Activated CD4-positive, alpha-beta T cell treated with anti-CD3 and anti-CD28 coated beads, Interleukin-2, amount 50 U/mL, for 4 hours (primary cell): ENCODE measurements at places on chromosomes 5 and 9.

GRCh38 chr9:134913041-134913712 lies 4.5 kb downstream of the FCN1 start:
- no peak for DNase-seq

GRCh38 chr5:122081541-122081940 lies 3.5 kb upstream of the LOX start:
- no peak for DNase-seq

- no peak for DNase-seq
Measured at GRCh38 chr5:91277093-91277626, 106.0 kb downstream of the ARRDC3 start.

DNA sequence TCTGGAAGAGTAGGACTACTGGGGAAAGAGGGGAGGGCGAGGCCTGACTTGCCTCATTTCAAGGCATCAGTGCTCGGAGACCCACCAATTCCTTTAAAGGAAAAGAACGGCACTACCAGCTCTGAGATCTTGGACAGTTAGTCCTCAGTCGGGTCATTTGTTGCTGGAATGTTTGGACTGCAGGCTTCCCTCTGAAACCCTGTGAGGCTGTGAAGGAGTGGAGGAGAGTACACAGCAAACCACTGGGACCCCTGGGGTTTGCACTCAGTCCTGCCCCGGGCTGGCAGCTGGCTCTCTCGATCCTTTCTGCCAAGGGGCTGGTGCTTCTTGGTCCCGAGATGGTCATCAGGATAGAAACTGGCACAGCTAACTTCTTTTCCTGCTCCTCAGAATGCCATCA lies 194.5 kb downstream of the TRIO start:
- DNase-seq, result no peak

GRCh38 chr5:148615644-148616275 lies 38.6 kb downstream of the HTR4 start:
- no peak for DNase-seq

GRCh38 chr5:10478436-10478835 lies 36.8 kb downstream of the ROPN1L start:
- no peak for DNase-seq

GRCh38 chr9:94720846-94721549 lies 5.5 kb upstream of the AOPEP start:
- DNase-seq, result no peak

DNA sequence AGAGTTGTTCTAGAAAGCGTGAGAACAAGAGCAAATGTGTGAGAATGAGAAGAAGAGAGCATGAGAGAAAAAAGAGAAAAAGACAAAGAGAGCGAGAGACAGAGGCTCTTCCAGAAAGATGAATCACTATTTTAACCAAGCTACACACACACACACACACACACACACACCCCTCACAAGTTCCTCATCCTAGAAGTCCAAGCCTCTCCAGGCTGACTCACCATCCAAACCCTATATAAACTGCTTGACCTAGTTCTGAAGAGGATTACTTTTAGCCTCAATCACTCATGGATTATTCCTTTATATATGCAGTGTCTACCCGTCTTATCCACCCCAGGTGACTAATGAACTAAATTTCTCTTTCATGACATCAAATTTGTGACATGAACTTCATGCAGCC lies 37.6 kb downstream of the C9orf57 start:
- DNase-seq, result no peak

DNA sequence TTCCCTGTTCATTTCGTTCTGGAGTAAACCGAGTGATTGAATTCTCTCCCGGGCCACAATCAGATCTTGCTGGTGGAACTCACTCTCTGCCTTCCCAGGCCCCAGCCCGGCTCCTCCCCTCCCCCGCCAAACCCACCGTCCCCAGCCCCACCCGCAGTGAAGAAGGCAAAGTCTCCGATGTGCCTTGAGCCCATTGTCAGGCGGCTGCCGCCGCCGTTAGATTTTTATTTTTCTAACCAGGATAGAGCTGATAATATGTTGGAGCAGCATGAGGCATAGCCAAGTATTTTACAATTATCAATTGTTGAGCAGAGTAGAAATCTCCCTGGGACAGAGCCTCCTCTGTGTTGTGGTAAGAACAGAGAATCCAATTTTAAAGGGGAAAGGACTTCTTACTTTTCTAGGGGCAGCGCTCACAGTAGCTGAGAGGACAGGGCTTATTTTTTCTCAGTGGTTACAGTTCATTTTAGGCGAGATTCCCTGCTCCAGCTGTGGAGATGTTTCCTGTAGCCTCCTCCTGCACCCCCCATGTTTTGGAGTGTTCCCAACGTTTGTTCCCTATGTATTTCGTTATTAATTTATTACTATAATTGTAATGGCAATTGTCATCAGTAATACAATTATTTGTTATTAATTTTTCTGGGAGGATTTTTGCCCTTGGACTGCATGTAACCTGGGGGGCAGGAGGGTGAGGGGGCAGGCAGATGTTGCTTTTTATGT lies 1.3 kb downstream of the PSAT1 start:
- no peak for DNase-seq

- no peak for DNase-seq
Measured at GRCh38 chr5:171650597-171650996, 135.0 kb upstream of the SMIM23 start.

DNA sequence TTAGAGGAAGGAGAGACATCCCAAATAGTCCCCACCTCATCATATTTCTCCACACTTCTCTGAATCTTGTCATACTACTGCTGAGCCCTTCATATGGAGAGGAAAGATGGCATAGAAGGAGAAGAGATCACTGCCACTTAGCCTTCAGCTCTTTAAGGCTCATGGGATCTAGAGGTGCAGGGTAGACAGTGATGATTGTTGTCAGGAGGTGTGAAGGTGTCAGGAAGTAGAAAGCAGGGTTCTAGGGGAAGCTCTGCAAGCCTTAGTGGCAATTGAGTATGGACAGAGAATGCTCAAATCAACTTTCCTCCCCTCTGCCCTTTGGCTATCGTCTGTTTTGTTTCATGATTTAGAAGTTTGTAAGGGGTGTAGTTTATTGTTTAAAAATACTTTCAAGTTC lies 505.7 kb downstream of the ZNF608 start:
- no peak for DNase-seq

- no peak for DNase-seq
Measured at GRCh38 chr5:172182291-172182690, 5.7 kb downstream of the STK10 start.

- no peak for DNase-seq
Measured at GRCh38 chr5:35847491-35847890, 9.2 kb upstream of the IL7R start.

DNA sequence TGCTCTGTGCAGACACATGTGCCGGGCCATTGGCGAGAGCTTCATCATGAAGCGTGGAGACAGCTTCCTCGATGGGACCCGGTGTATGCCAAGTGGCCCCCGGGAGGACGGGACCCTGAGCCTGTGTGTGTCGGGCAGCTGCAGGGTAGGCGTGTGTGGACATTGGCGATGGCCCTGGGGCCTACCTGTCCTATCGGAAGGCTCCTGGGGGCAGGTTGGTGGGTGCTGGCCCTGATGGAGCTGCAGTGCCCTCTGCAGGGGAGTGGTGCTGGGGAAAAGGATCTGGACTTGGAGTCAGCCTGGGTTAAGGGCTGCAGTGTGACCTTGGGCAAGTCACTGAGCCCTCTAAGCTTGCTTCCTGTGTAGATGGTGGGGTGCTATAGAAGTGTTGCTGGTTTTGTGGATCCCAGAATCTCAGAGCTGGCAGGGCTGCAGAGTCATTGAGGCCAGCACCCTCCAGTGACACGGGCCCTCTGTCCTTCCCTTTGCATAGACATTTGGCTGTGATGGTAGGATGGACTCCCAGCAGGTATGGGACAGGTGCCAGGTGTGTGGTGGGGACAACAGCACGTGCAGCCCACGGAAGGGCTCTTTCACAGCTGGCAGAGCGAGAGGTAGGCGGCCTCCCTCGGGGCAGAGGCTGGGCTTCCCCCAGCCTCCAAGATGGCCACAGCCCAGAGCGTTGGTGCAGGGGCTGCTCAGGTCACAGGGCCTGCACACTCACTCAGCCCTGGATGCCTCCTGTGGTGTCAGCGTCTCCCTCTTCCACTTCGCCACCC lies 15.8 kb downstream of the ADAMTS13 start:
- no peak for DNase-seq

- DNase-seq, result no peak
Measured at GRCh38 chr5:147169399-147169798, 65.4 kb upstream of the STK32A start.

GRCh38 chr5:163712011-163712410 lies 206.6 kb downstream of the MAT2B start:
- no peak for DNase-seq

GRCh38 chr9:7173139-7173538 lies 415.4 kb downstream of the KDM4C start:
- DNase-seq, result no peak

DNA sequence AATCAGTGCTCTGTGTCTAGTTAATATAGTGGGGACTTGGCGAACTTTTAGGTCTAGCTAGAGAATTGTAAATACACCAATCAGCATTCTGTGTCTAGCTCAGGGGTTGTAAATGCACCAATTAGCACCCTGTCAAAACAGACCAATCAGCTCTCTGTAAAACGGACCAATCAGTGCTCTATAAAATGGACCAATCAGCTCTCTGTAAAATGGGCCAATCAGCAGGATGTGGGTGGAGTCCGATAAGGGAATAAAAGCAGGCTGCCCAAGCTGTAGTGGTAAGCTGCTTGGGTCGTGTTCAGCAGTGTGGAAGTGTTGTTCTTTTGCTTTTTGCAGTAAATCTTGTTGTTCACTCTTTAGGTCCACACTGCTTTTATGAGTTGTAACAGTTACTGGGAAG lies 3.6 kb upstream of the OTULINL start:
- no peak for DNase-seq

- DNase-seq, result no peak
Measured at GRCh38 chr9:108382310-108382709, 473.5 kb downstream of the ACTL7B start.

DNA sequence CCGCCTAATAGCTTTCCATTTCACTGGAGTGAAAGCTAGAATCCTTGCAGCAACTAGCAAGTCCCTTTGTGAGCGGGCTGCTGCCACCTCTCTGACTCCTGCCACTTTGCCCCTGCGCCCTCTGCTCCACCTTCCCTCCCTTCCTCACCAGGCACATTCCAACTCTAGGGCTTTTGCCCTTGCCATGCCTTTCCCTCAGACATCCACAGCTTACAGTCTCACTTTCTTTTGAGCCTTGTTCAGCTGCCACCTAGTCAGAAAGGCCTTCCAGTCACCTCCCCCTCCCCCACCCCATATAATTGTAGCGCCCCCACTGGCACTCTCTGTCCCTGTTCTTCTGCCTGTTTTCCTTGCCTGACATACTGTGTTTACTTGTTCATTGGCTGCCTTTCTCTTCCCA lies 31.0 kb downstream of the CYSTM1 start:
- no peak for DNase-seq

DNA sequence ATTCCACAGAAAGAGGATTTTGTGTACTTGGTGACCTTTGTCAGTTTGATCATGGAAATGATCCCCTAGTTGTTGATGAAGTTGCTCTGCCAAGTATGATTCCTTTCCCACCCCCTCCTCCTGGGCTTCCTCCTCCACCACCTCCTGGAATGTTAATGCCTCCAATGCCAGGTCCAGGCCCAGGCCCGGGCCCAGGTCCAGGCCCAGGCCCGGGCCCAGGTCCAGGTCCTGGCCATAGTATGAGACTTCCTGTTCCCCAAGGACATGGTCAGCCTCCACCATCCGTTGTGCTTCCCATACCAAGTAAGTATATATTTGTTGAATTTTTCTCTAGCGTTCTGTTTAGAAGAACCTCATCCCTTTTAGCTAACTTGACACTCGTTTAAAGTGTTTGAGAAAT lies 30.0 kb downstream of the RBM27 start:
- DNase-seq, result no peak

DNA sequence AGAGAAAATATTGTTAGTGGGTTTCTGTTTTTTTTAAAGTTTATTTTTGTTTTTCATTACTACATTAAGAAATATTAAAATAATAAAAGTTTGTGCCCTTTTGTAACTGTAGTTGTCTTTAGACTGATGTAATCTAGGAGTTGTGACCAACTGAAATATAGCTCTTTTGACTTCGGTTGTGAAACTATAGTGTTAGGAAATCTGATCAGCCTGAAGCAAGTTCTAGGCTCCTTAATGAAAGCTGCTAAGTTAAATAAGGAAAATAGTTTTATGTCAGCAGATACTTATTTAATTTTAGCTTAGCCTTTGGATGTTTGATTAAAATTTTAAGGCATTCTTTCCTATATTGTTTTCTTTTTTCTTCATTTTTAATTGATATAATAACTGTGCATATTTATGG lies 14.2 kb downstream of the AP3S1 start:
- DNase-seq, result no peak

DNA sequence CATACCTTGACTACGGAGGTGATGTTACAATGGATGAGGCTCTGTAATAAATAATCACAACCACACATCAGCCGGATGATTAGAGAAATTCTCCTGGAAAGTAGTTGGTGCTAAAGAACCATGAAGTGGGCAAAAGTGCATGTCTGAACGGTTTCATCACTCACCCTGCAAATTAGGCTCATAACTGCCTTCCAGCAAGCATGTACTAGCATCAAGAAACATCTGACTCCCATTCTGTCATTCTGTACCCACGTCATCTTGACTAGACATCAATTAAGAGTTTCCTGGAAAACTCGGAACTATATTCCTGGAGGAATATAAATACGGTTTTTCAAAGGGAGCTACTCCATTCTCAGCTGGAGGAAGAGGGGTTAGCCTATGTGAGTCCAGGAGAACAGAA lies 52.2 kb downstream of the HSD17B3 start:
- DNase-seq, result no peak

- no peak for DNase-seq
Measured at GRCh38 chr5:42545038-42545437, 121.8 kb downstream of the GHR start.

- no peak for DNase-seq
Measured at GRCh38 chr9:100222674-100223073, 123.6 kb downstream of the INVS start.

DNA sequence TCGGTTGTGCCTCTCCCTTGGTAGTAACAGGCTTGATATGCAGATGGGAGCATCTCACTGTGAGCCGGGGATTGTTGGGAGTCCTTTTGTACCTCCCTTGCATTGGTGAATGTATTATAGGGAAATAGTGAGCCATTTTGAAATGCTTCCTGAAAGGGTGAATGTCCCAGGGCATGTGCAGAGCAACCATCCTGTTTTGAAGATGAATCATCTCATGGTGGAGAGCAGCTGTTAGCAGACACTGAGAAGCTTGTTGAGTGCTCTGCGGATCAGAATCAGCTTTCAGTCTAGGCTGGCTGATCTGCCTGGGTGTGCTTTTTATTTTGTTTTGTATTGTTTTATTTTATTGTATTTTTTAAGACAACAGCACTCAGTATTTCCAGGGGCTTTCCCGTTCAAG lies 29.7 kb downstream of the SLC36A1 start:
- no peak for DNase-seq
